CD4-positive, CD25-positive, alpha-beta regulatory T cell (primary cell): ENCODE measurements at places on chromosomes 13 and 19. TPM values are rescaled to one million over a fixed set of nuclear protein-coding genes. Genes with fewer than 3 reads are reported as not detected.

ZNF845 gene
- 19.8 TPM for polyA plus RNA-seq

- DNase-seq = no peak
- no peaks in the 10 kb centered on the region for H3K36me3 ChIP-seq
- no peak overlapping the region for H3K27ac ChIP-seq
- no peaks in the 10 kb centered on the region for H3K4me1 ChIP-seq
- H3K27me3 ChIP-seq = no peaks in the 10 kb centered on the region
Observed at GRCh38 chr19:44567745-44568144, 38.3 kb upstream of the CEACAM20 start.

C19orf85 gene
- polyA plus RNA-seq = not detected

GRCh38 chr19:16070366-16070990 is 5.8 kb upstream of the TPM4 start:
- no peaks in the 10 kb centered on the region for H3K36me3 ChIP-seq
- no peaks in the 10 kb centered on the region for H3K27me3 ChIP-seq
- peaks cover 50% of the 10 kb centered on the region for H3K4me1 ChIP-seq
- peak; percentile 76 for DNase-seq
